Type B pancreatic cell (in vitro differentiated cells): ENCODE measurements at places on chromosomes 3 and 15. TPM values are rescaled to one million over a fixed set of nuclear protein-coding genes. Genes with fewer than 3 reads are reported as not detected.
A peak's percentile ranks its signal among the peaks of the same experiment; 100 is the strongest.

SPATA12 gene
- not detected in 2 replicates for total RNA-seq

LRRFIP2 gene
- 63.5 and 68.5 TPM in 2 replicates for total RNA-seq

TXNRD3 gene
- 14.4 and 14.6 TPM in 2 replicates for total RNA-seq

- DNase-seq = no peak
These were observed 83.8 kb upstream of the PPIB start for GRCh38 chr15:64246364-64247189.

DNA sequence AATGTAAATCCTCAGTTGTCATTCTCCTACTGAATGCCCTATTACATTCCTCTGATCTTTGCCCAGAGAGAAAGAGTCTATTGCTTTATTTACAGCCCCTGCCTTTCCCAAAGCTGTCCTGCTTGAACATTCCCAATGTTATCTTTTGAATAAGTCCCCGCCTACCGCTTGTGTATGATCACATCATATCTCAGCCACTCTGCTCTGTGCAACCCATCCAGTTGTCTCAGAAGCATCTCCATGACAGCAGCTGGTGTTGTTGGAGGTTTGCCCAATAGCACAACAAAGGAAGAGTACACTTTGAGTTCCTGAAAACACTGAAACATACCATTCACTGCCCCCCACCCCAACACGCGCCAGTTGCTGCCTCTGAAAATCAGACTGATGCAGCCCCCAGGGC lies 22.0 kb upstream of the FAM3D start:
- no peak for DNase-seq

- DNase-seq = peak; percentile 54
These were observed 143.4 kb downstream of the EEFSEC start for GRCh38 chr3:128296469-128297251.

DNA sequence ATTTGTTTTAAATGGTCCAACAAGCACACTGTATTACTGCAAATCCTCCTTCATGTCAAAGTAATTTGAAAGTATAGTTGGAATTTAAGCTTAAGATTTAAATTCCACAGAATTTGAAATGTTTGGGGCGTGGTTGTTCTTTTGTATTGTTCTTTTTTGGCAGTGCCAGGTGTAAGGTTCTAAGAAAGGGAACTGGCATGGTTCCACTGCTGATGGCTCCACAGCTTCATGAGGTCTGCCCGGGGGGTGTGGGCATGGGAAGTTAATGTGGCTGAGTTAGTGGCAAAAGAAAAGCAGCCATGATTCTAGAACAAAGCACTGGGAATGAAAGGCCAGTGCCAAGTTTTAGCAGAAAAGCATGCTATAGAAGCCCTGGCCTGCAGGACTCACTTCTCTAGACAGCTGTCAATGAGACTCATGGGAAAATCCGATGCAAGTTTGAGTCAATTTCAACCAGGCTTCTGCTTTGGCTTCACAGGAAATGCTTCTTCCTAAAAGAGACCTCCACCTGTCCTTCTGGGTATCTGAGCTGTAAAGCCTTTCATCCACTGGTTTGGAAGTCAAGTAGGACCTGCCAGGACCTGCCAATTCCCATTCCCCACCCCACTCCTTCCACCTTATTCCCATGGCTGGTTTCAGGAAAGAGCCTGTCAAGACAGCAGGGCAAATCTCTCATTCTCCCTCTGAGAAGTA lies 18.9 kb downstream of the CDCP1 start:
- DNase-seq = no peak

DNA sequence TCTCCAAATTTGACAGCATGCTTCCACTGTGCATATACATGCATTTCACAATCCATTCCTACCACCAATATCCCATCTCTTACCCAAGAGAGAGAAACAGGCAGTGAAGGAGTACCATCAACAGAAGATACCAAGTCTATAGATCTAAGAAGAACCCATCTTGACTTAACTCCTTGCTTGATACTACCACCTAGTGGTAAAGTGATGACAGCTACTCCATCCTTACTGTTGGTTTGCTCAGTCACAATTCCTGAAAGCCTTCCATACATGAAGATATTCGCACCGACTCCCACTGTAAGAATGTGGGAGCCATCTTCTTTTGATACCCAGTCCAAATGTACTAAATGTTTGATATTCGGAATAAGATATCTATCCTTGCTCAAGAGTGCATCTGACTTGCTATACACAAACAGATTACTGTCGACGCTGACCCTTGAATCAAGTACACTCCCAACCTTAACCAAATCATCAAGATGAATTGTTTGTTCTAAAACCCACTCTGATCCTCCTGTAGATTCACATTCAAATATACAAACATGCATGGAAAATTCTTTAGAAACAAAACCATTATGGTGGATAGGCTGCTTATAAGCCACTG lies 123.1 kb downstream of the DMXL2 start:
- DNase-seq = no peak

DNA sequence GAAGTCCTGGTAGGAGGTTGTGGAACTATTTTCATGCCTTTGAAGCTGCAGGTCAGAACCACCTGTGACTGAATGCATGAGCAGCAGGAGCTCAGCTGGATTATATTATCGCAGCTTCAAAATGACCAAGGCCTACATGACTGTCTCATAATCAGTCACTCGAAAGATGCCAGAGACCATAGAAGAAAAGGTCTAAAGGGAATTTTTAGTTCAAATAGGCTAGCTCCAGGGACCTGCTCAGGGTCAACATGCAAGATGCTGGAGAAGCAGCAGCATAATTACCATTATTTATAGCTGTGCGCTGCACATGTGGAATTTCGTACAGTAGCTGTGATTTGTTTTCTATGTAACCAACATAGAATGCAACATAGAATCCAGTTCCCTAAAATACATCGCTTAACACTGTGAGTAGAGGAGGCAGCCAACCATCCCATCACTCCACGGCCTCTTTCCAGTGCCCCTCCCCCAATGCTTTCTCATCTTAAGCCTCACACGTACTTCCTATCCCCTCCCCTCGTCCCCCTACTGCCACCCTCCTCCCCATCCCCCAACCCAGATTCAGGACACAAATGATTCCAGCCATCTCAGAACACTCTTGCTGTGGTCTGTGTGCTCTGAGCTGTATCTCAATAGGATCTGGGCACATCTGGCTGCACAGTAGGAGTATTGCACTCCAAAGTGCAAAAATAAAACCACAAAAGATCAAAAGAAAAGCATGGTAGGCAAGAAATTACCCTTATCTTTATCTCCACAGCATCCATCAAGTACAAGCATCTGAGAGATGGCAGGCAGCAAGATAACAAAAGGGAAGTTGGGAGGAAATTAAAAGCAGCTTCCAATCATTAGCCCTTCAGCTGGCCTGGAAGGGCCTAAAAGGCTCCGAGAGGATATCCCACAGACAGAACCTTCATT lies 352.8 kb upstream of the SEMA6D start:
- no peak for DNase-seq

GRCh38 chr3:39267631-39268548 lies 11.9 kb downstream of the CX3CR1 start:
- no peak for DNase-seq

DNA sequence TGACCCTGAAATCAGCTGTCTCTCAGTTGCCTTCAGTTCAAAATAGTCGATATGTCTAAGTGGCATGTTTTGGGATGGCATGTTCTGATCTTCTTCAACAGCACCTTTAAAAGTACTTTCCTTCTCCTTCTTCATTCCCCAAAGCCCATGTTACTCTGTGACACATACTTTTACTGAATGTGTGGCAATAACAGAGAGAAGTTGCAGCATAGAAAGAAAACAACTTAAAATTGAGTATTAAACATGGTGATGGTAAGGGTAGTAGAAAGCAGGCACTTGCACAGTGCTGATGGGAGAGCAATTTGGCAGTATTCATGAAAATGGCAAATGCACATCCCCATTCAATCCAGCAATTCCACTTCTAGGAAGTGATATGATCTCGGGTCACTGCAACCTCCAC lies 12.3 kb upstream of the ULK4 start:
- no peak for DNase-seq

- no peak for DNase-seq
These were observed 102.7 kb downstream of the IMPG2 start for GRCh38 chr3:101217472-101218245.

DNA sequence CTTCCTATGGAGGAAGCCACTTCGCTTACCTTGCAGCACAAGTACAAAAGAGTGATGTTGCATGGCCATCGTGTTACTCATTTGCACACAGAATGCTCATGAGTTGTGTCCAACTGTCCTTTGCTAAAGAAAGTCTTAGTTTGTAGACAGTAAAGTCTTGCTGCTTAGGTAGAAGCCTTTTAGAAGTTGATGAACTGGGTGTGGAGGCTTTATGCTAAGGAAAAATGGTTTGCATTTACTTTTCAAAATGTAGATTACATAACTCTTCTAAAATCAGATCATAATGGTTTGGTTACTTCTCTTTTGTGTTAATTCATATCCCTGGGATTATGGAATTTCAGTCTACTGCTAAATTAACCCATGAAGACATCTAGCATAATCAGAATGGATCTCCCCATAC lies 84.5 kb upstream of the FLNB start:
- DNase-seq = no peak

DNA sequence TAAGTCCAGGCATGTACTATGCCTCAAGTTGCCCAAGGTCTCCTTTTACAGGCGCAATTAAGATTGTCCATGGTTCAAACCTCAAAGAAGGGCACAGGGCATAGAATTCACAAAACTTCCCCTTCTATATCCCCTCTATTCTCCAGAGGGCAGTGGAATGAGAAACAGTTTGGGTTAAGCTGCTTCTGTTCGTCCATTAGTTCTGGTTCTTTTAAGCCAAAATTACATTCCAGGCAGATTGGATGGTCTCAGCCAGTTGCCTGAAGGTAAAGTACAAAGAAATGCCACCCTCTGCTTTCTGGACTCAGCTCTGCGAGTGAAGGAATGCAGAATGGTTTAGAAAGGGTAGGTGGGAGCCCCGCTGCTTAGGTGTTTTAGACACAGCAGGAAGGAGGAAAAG lies 200.7 kb downstream of the GREM1 start:
- DNase-seq = no peak
